COR-L47 (cell line): ENCODE measurements at places on chromosomes 12 and 14.

DNA sequence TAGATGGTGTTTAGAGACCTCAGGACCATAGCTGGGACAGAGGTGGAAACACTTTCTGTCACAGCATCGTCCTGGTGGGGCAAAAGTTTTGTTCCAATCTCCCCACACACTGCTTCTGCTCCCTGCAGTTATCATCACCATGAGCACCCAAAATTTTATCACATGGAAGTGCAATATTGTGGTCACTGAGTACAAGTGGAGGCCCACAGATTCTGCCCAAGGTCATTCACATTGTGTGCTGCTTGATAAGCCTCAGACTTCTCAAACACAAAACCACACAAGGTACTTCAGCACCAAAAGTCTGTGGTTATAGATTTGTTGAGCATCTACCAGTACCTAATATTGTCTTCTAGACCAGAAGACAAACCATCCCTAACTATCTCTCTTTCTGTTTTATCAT is 554 bp upstream of the KRT77 start:
- DNase-seq, result no peak

DNA sequence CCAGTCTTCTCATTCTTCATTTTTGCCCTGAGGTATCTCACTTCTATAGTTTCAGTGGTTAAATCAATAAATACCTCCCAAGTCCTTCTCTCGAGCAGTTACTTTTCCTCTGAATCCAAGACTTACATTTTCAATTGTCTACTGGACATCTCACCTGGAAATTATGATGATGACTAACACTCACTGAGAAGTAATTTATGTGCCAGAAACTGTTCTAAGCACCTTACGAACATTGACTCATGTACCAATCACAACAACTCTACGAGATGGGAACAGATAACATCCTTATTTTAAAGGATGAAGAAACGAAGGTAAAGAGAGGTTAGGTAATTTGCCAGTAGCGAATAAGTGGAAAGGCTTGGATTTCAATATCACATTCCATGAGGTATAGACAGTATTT is 94.1 kb downstream of the EML5 start:
- DNase-seq, result no peak

- no peak for DNase-seq
Measured at GRCh38 chr14:68576496-68577244, 216.2 kb downstream of the ZFP36L1 start.

GRCh38 chr12:105600911-105601545 is 270.5 kb downstream of the C12orf75 start:
- DNase-seq, result no peak

DNA sequence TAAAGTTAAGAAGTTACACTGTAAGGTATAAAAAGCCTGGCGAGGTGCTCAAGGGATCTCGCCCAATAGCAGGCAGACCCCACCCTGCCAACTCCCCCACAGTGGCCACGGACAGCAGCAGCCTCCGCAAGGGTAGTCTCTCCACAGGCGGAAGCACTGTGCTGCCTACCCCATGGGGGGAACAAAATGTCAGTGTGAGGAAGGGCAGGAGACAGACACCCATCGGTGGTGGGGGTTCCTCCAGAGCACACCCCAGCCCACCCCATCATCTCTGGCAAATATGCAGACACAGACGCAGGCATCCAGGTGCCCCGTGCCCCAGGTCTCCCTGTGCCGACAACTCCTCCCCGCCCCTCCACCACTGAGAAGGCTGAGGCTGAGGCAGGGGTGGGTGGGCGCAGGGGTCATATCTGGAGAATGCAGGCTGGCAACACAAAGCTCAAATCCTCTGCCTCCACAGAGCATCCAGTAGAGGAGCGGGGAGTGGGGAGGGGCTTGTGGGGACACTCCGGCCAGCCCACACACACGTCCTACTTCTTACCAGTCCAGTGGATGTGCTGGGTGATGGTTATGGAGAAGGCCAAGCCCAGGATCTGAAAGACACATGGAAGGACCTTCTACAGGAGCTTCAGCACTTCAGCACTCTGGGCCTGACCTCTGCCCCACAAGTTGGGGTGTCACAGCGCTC is 68.3 kb upstream of the DDX11 start:
- DNase-seq, result no peak

DNA sequence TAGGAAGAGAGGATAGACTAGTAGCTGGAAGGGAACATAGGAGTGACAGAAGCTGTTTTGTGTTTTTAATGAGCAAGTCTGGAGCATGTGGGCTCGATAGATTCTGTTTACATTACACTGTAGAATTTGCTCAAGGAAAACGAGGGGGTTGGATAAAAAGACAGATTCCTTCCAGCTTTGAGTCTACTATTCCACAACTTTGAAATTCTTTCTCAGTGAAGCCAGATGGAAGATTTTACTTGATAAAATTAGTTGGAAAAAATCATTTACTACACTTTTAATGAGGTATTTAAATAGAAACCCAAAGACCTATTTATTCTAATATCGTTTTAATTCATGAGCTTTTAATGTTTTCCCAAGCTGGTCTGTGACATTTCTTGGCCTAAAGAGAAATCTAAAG is 19.5 kb upstream of the EPS8 start:
- no peak for DNase-seq

DNA sequence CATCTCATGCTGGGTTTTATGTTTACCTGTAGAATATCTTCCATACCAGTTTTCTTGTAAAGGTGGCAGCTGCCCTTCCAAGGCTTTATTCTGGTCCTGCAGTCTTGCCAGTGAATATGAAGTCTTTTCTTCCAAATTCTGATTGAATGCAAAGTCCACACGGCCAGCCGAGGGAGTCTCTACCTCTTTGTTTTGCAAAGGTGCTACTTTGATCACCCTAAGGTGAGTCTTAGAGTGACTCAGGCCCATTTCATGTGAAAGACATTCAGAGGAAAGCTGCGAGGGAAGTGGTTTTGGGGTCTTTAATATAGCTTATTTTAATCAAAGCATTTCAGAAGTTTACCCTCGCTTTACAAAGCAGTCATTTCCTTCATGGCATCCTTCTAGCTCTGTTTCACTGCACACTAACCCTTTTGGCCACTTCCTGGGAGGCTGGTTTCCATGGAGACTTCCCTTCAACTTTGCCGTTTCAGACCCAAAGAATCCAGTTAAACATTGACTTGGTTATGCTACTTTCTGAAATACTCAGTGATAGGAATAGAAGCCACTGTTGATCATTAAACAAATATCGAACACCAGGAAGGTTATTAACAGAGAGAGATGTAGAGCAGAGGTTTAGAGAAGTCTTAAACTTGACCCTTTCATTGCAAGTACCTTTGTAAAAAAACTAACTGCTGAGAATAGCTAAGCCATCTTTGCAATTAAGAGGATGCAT is at the start of gene CCDC198:
TSS of gene CCDC198 (minus strand) at position 391 of the 715 bp plus-strand sequence. CDS start at position 249, 142 bp downstream.
- no peak for DNase-seq

- no peak for DNase-seq
Measured at GRCh38 chr12:128190614-128191013, 76.4 kb upstream of the TMEM132C start.

DNA sequence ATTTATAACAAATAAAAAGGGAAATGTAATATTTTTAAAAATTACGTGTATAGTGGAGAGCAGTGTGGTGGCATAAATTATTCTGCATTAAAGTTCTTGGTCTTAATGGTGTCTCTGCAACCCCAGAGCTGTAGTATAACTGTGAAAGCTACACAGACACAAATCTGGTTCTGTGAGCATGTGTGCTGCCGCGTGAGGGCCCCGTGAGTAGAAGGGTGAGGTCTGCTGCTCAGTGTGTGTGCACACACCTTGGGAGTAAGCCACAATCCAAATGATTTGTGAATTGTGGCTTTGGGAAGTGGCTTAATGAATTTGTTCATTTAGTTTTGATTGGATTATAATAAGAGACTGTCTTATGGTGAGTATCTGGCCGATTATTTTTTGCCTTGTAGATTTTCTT is 16.8 kb downstream of the PELI2 start:
- DNase-seq, result no peak

GRCh38 chr12:40010899-40011774 is 94.7 kb downstream of the SLC2A13 start:
- DNase-seq, result peak; percentile 73

DNA sequence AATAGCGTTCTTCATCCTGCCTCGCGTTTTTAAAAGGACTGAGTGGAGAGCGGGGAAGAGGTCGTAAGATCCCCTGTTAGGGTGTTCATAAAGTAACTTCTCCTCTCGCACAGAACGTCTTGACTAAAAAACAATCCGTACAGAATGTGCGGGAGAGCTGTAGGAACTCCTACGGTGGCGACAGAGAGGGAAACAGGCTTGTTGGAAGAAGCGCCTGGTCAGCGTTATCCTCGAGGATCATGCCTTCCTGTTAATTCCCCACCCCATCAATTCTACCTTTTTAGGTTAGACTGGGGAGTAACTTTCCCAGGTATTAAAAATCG is 399 bp upstream of the WASHC4 start:
- peak; percentile 41 for DNase-seq

GRCh38 chr12:77308056-77308455 is 242.7 kb upstream of the E2F7 start:
- DNase-seq, result no peak

- no peak for DNase-seq
Measured at GRCh38 chr14:91575469-91576208, 65.5 kb upstream of the PPP4R3A start.

DNA sequence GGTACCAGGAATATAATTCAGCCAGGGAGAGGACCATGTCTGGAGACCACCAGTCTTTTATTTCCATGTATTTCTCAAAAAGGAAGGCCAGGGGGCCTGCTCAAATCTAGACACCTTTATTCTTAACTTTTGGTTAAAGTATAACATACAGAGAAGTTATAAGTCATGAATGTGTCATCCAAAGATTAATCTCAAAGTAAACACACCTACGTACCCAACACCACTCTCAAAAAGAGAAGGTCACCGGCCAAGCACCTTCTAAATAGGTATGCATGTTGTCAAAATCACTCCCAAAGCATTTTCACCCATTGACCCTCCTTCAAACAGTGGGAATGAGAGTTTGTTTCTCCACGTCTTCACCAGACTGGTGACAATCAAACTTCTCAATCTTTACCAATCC is 60.0 kb upstream of the FZD10 start:
- no peak for DNase-seq

DNA sequence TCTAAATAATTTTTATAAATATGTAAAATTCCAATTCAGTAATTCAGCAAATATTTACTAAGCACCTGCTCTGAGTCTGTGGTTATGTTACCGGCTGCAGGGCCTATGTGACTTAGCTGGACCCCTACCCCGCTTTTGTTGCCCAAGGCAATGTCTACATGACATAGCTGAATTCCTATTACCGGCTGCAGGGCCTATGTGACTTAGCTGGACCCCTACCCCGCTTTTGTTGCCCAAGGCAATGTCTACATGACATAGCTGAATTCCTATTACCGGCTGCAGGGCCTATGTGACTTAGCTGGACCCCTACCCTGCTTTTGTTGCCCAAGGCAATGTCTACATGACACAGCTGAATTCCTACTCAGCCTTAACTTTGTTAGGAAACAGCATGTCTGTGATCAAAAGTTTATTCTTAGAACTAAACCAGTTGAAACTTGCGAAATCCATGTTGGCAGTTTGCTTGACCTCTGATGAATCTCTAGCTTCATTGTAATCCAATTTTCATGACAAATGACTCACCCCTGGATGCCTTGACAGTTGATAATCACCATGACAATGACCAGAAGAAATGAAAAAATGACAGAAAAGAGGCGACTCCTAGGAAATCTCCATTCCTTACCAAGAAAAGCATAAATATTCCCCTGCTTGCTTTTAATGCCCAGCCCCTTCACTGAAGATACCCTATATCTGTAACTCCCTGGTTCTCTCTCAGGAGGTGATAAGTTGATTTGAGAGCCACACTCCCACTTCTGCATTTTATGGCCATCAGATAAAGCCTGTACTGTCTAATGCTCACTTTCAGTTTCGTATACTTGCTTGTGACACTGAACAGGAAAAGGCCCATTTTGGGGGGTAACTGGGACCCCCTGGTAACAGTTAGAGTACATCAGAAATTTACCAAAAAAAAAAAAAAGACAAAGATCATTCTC is 148.4 kb upstream of the SYT10 start:
- DNase-seq, result no peak

GRCh38 chr14:30129807-30130206 is 202.2 kb upstream of the PRKD1 start:
- no peak for DNase-seq

- DNase-seq, result peak; percentile 34
Measured at GRCh38 chr12:64080319-64081007, 141.6 kb downstream of the KICS2 start.

GRCh38 chr12:68393417-68393816 is 61.3 kb upstream of the MDM1 start:
- DNase-seq, result no peak

DNA sequence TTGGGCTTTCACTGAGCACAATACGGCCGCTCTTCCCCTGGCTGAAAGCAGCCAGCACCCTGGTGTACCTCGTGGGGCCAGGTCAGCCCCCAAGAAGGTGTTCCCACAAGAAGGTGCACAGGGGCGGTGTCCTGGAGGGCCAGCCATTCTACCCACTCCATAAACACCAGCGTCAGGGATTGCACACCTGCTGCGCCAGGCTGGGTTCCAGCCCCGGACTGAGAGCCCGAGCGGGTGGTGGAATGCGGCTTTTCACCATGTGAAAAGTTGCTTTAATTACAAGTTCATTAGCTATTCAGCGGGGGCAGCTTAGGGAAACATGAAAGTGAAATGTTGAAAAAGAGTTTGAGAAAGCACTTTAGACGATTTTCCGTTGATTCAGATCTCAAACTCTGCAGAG is 17.5 kb upstream of the MMP17 start:
- DNase-seq, result no peak

- DNase-seq, result no peak
Measured at GRCh38 chr12:49621651-49622500, 1.5 kb upstream of the PRPF40B start.

GRCh38 chr14:101359221-101360053 is 201.9 kb upstream of the DIO3 start:
- no peak for DNase-seq

GRCh38 chr12:32197421-32197820 is 90.8 kb downstream of the BICD1 start:
- no peak for DNase-seq

- peak; percentile 88 for DNase-seq
Measured at GRCh38 chr12:58540480-58541299, 379.6 kb downstream of the LRIG3 start.

DNA sequence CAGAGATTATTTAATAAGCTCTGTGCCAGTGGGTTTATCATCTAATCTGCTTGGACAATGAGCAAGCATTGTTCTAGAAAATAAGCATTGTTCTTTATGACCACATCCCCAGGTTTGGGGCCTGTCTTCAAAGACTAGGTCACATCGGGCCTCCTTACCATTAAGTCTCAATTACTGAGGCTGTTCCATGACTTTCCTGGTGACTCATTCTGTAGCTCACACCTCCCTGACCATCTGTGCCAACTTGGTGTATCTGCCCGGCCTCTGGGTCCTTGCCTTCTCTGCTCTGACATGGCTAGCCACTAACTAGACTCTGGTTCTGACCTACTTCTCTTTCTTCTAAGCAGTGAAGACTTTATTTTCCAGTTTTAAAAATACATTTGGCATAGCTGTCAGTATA is 44.4 kb upstream of the PLEKHA5 start:
- no peak for DNase-seq
